ENCODE measurements at places on chromosomes 7 and 10. TPM values are rescaled to one million over a fixed set of nuclear protein-coding genes. Genes with fewer than 3 reads are reported as not detected.

DNA sequence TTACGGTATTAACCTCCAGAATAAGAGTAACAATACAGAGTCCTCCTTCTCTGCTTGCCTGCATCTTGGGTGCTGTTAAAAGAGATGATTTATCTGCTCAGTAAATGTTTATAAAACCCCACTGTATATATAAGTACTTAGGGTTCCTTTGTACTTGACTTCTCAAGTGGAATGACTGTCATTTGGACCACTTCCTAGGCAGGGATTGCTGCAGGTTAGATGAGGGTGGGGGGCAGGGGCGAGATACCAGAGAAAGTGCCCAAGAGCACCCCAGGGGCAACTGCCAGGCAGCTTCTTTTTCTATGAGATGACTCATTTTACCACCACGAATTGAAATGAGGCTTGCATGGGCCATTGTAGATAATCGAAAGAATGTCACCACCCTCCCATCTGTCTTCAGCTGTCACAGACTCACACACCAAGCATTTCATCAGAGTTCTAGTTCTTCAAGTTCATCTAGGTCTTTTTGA is 421.9 kb upstream of the GALNT17 start:
- no peak overlapping the region for H3K27ac ChIP-seq
- H3K4me3 ChIP-seq: no peak overlapping the region
- no peak for DNase-seq
- no peaks in the 10 kb centered on the region for H3K27me3 ChIP-seq
- H3K36me3 ChIP-seq: no peaks in the 10 kb centered on the region

- no peaks in the 10 kb centered on the region for H3K27me3 ChIP-seq
- no peak overlapping the region for H3K4me3 ChIP-seq
- H3K4me1 ChIP-seq: peaks cover 6% of the 10 kb centered on the region
- no peaks in the 10 kb centered on the region for H3K36me3 ChIP-seq
Measured at GRCh38 chr7:139936760-139937310, 107.8 kb downstream of the TBXAS1 start.

DNA sequence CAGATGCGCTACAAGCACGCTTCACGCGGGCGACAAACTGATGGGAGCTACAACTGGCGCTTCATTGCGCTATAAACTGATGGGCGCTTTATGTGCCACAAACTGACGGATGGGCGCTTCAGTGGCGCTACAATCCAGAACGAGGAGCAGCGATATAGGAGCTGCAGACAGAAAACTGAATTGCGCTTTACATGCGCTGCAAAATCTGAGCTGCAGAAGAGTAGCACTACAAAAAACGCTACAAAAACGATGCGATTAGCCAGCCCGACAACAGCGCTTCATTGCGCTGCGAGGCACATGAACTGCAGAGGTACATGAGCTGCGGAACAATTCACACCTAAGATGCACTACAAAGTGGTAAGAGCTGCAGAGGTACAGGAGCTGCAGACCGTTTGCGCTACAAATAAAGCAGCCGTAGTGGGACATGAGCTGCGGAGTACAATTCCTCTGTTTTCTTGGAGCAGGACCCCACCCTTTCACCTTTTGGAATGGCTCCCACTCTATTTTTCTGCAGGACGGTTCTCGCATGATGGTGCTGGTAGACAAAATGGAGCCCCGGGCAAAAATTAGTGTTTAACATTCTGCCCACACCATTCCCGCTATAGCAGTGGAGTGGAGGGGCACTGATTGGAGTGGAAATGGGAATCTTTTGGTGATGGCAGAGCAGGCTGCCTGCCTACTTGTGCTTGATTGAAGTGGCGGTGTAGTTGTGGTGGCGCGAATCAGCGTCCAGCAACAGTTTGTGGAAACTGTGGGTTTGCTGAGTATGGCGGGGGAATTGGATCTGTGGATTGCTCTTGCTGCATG is 1.2 kb upstream of the SGCE start:
- peak; percentile 35 for DNase-seq
- H3K4me1 ChIP-seq: peaks cover 12% of the 10 kb centered on the region
- peak overlapping the region; percentile 85 for H3K4me3 ChIP-seq

GRCh38 chr10:76041551-76041950 is 610.1 kb downstream of the LRMDA start:
- no peaks in the 10 kb centered on the region for H3K4me1 ChIP-seq
- DNase-seq: no peak
- H3K4me3 ChIP-seq: no peak overlapping the region
- H3K36me3 ChIP-seq: no peaks in the 10 kb centered on the region
- H3K27me3 ChIP-seq: no peaks in the 10 kb centered on the region
- no peak overlapping the region for H3K27ac ChIP-seq

GRCh38 chr10:126500866-126501265 is 112.6 kb upstream of the ADAM12 start:
- no peak for DNase-seq
- H3K27ac ChIP-seq: no peak overlapping the region
- H3K4me1 ChIP-seq: no peaks in the 10 kb centered on the region
- H3K4me3 ChIP-seq: no peak overlapping the region
- H3K36me3 ChIP-seq: no peaks in the 10 kb centered on the region
- peaks cover 2% of the 10 kb centered on the region for H3K27me3 ChIP-seq

DNA sequence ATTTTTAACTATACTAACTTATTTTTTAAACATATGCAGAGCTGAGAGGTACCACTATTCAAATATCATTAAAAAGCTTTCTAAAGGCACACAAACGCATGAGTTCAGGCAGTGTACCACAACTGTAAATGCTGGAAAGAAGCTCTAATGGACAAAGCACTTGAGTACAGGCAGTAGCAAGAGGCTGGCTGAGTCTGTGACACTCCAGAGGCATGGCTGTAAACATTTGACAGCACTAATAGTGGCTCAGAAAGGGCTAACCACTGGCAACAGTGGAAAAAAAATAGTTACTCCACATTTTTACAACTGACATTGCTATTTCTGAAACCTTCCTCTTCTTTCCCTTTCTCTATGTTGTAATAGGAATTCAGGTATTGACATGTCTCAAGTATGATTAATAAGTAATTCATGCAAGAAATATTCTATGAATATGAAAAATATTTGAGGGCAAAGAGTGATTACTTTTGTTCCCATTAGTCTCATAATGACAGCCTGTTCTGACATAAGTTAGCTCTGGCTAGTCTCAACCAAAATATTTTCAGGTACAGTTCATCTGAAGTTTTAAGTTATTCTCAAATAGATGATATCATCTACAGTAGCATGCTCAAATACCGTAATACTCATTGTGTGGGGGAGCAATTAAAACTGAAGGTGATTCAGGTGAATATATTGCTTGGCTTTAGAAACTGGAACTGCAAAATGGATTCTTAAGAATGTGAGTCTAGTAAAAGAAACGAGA is 324.0 kb upstream of the POT1 start:
- no peak for DNase-seq
- no peaks in the 10 kb centered on the region for H3K27me3 ChIP-seq
- no peaks in the 10 kb centered on the region for H3K4me1 ChIP-seq
- H3K27ac ChIP-seq: no peak overlapping the region
- no peak overlapping the region for H3K4me3 ChIP-seq

DNA sequence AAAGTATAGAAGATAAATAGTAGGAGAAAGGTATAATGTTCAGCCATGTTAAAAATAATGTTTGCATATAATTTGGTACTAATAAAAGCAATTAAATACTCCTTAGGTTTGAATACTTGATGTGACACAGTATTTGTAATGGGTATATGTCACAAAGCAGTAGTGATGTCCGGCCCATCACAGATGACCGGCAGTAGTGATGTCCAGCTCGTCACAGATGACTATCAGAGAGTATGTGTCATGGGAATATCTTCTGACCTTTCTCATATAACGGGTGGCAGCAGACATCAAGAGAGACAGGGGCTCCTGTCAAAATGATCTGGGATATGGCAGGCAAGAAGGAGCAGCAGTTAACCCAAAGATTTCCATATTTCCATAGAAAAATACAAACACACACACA is 477.4 kb upstream of the KLF6 start:
- peaks cover 14% of the 10 kb centered on the region for H3K4me1 ChIP-seq
- no peak overlapping the region for H3K27ac ChIP-seq
- H3K36me3 ChIP-seq: no peaks in the 10 kb centered on the region
- no peak overlapping the region for H3K4me3 ChIP-seq
- DNase-seq: no peak

- no peak overlapping the region for H3K4me3 ChIP-seq
- no peaks in the 10 kb centered on the region for H3K4me1 ChIP-seq
- peaks cover 44% of the 10 kb centered on the region for H3K36me3 ChIP-seq
- no peaks in the 10 kb centered on the region for H3K27me3 ChIP-seq
Measured at GRCh38 chr10:123229927-123230630, 75.9 kb downstream of the BUB3 start.

- peaks cover 1% of the 10 kb centered on the region for H3K27me3 ChIP-seq
- peak; percentile 78 for DNase-seq
- H3K36me3 ChIP-seq: peaks cover 8% of the 10 kb centered on the region
Measured at GRCh38 chr10:33143160-33143728, 185.2 kb upstream of the ITGB1 start.

DNA sequence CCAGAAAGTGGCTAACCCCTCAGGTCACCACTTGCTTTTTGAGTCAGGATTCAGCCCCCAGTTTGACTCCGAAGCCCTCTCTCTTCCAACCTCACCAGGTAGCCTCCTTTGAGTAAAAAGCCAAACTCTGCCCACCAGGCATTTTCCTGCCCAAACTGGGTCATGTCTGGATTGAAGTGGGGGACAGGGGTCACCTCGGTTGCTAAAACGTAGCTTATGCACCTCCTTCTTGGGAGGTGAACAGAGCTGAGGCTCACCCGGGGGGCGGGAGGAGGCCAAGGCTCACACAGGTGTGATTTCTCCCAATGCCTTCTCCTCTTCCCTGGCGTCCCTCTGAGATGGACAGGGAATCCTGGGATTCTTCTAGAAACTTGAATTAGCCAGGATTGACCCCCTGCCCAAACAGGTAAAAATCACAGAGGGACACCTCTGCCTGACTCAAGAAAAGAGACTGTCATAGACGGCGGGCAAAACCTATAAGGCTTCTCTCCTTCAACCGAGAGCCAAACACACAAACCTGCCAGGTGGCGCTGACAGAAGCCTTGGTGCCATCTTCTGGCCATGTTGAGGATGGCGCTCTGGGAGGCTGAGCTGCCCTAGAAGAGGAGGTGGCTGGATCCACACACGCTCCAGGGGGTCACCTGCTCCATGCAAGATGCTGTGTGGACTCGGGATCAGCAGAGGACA is 51.6 kb downstream of the PRLHR start:
- no peaks in the 10 kb centered on the region for H3K36me3 ChIP-seq
- peaks cover 36% of the 10 kb centered on the region for H3K27me3 ChIP-seq
- peak; percentile 60 for DNase-seq
- no peak overlapping the region for H3K4me3 ChIP-seq
- H3K4me1 ChIP-seq: no peaks in the 10 kb centered on the region
- no peak overlapping the region for H3K27ac ChIP-seq

GRCh38 chr10:130215931-130216231 is 79.7 kb downstream of the GLRX3 start:
- no peak overlapping the region for H3K4me3 ChIP-seq
- no peaks in the 10 kb centered on the region for H3K27me3 ChIP-seq
- H3K27ac ChIP-seq: no peak overlapping the region
- no peaks in the 10 kb centered on the region for H3K4me1 ChIP-seq
- no peaks in the 10 kb centered on the region for H3K36me3 ChIP-seq
- DNase-seq: no peak

GRCh38 chr10:7855205-7855604 is 36.9 kb downstream of the TAF3 start:
- no peak overlapping the region for H3K27ac ChIP-seq
- peaks cover 24% of the 10 kb centered on the region for H3K4me1 ChIP-seq
- H3K27me3 ChIP-seq: no peaks in the 10 kb centered on the region
- no peak overlapping the region for H3K4me3 ChIP-seq
- H3K36me3 ChIP-seq: peaks cover 10% of the 10 kb centered on the region

GRCh38 chr10:100912605-100913469 is at the start of gene SLF2:
Gene SLF2, plus strand, starts transcription at chr10:100912963. Its CDS starts 148 bp downstream, at chr10:100913111.
- no peaks in the 10 kb centered on the region for H3K27me3 ChIP-seq
- peaks cover 47% of the 10 kb centered on the region for H3K4me1 ChIP-seq
- DNase-seq: peak; percentile 97
- H3K36me3 ChIP-seq: peaks cover 22% of the 10 kb centered on the region

DNA sequence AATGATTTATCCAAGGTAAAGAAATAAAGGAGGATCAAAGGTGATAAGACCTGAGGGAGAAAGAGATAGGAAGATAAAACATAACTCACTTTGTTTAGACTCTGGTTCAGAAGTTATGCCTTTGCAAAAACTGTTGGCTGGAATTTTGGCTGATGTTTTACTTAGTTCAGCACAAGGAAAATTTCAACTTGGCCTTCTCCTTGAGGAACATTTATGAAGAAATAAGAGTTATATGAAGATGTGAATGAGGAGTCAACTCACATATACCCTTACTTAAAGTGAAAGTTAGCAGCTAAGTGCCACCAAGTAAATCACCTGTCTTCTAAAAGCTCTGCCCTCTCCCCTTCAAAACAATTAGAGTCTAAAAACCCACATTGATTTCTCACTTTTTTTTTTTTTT is 39.7 kb upstream of the COL1A2 start:
- H3K27ac ChIP-seq: no peak overlapping the region
- DNase-seq: no peak
- H3K36me3 ChIP-seq: no peaks in the 10 kb centered on the region
- no peak overlapping the region for H3K4me3 ChIP-seq

- H3K36me3 ChIP-seq: no peaks in the 10 kb centered on the region
- no peak overlapping the region for H3K4me3 ChIP-seq
- DNase-seq: no peak
- no peaks in the 10 kb centered on the region for H3K4me1 ChIP-seq
- no peaks in the 10 kb centered on the region for H3K27me3 ChIP-seq
Measured at GRCh38 chr7:86598311-86598710, 45.4 kb upstream of the GRM3 start.

DNA sequence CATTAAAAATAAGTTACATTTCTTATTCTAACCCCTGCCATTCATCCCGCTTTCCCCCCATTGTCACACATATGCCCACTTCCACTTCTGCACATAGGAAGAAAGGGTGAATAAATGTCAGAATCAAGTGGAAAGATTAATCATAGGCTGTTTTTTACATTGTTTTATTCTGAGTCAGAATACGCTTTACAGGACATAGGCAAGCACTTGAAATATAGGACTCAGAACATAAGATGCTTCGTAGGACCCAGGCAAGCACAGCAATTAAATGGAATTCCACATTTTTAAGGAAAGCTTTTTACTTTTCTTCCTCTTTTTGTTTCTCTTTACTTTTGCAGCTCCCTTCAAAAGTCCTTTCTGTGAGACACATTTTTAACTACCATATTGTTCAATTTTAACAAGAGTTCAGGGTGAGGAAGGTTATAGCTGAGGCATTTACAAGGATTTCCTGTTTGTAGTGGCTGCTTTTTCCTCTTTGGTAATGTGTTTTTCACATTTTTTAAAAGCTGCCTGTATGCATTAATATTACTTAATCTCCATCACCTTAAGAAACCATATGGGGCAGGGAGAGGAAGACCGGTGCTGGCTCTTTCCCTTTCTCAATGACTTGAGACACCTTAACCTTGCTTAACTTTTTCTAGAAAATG is 130.0 kb downstream of the TES start:
- no peaks in the 10 kb centered on the region for H3K36me3 ChIP-seq
- H3K27me3 ChIP-seq: peaks cover 10% of the 10 kb centered on the region
- no peak overlapping the region for H3K27ac ChIP-seq
- H3K4me3 ChIP-seq: no peak overlapping the region

- no peaks in the 10 kb centered on the region for H3K36me3 ChIP-seq
- H3K27me3 ChIP-seq: peaks cover 2% of the 10 kb centered on the region
- no peaks in the 10 kb centered on the region for H3K4me1 ChIP-seq
- no peak overlapping the region for H3K4me3 ChIP-seq
- DNase-seq: no peak
- no peak overlapping the region for H3K27ac ChIP-seq
Measured at GRCh38 chr10:91349381-91349780, 60.8 kb upstream of the HECTD2 start.

The OR2A5 gene
- total RNA-seq: not detected

The LEP gene
- total RNA-seq: not detected

The AKR1D1 gene
- not detected for total RNA-seq

The MYOZ1 gene
- not detected for total RNA-seq

The ACBD7 gene
- total RNA-seq: 1.9 TPM

The MMRN2 gene
- not detected for total RNA-seq

The SLC18A3 gene
- total RNA-seq: not detected

The WNT16 gene
- total RNA-seq: not detected

The ZPBP gene
- total RNA-seq: not detected

The IKZF1 gene
- total RNA-seq: 216 TPM
